Activated T-cell treated with anti-CD3 and anti-CD28 coated beads, Interleukin-2, amount 50 U/mL, for 1 hour (primary cell): ENCODE measurements at places on chromosomes 12 and 14.

- DNase-seq: no peak
Measured at GRCh38 chr12:119409043-119409442, 74.5 kb downstream of the CCDC60 start.

GRCh38 chr12:116551952-116552772, 7.0 kb upstream of the MAP1LC3B2 start:
- no peak for DNase-seq

DNA sequence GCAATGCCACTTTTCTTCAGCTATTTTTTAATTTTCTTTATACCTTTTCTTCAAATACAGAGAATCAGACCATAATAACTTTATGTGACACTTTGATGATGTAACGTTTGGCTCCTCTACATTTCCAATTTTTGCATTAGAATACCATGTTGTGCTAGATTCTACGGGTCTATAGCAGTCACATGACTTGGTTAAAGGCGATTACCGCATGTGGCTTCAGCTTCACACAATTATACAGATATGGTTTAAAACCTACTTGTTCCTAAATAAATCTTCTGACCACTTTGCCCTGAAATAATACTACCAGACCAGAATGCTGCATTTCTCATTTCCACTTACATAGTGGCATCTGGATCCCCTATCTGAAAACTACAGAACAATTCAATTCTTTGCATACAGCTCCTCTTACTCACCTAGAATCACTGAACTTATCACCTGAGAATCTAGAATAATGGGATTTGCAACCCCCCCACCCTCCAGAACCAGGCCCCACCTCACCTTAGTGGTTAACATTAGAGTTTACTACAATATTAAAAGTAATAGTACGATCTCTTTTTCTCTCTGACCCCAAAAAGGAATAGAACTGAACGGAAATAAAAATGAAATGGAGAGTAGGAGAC, 1.3 kb downstream of the MAX start:
- DNase-seq: no peak

GRCh38 chr14:53217316-53217994, 64.3 kb upstream of the DDHD1 start:
- peak; percentile 80 for DNase-seq

- DNase-seq: no peak
Measured at GRCh38 chr14:91143862-91144261, 30.0 kb downstream of the DGLUCY start.

DNA sequence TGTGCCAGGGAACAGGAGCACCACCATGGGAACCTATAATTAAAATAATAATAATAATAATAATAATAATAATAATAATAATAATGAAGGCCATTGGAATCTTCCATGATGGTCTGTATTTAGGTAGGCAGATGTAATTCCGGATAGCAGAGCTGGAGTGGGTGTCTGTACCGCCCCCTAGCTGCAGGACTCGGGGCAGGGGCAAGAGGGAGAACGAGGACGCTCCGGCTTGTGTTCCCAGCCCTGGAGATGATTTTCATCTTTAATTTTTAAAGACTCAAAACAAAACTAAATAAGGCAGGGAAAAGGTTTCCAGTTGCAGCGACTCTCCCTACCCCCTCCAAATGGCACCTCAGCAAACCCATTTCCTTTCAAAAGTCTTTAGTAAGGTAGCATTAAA, 501.1 kb downstream of the VRK1 start:
- no peak for DNase-seq

DNA sequence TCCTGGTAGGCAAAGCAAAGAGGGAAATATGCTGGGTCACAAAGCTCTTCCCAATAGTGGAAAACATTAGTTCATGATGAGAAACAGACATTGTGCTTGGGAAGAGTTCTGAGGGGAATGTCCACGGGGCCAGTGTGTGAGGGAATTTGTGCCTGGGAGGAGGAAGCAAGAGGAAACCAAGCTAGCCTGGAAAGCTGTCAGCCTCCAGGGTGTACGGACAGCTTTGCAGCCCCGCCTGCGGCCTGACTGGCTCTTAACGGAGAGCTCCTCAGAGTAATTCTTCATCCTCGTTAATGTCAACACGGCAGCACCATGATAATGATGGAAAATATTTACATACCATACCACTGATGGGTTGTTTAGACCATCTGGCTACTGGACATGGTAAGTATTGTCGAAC, 32.4 kb downstream of the PITPNM2 start:
- DNase-seq: no peak

DNA sequence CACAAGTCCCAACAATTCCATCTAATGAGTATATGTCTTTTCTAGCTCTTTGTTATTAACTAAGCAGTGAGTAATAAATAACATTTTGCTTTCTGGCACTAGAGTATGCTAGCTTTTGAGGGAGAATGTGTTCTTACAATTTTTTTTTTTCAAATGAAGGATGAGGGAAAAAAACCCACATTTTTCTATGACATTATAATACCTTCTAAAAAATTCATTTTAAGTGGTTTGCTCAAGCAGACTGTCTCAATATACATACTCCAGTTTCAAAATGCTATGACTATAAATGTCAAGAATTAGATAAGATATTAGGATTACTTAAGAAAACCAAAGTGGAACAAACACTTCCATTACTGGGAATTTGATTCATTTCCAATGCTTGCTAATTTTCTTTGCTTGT, 394.6 kb downstream of the C12orf75 start:
- DNase-seq: no peak

DNA sequence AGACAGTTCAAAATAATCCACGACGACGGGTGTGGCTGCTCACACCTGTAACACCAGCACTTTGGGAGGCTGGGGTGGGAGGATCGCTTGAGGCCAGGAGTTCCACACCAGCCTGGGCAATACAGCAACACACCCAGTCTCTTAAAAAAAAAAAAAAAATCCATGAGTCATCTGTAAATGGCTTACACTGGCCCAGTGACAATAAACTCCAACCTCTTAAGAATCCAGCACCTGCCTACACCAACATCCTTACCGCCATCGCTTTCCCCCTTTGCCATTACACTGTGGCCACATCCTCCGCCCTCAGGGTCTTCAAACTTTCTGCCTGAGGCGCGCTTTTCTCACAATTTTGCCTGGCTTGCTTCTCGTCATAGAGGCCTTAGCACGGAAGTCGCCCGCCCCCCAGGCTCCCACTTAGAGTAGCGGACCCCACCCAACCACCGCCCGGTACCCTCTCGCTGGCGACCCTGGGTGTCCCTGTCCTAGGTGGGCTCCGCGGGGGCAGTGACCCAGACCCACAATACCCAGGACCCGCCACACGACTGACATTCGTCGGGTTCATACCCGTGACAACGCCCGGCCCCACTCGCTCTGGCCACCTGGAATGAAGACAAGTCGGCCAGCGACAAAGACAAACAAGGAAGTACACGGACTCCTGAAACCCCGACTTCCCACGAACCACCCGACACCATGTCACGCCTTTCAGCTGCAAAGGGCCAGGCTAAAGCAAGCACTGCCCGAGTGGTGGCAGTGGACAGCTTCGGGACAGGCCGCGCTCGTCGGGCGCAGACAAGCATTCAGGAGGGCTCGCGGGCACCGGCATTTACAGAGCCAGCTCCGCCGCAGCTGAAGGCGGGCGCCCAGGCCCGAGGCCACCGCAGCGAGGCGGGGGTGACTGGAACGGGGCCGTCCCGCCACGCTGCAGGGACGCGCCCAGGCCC, 636 bp downstream of the GOLGA3 start:
- no peak for DNase-seq

- no peak for DNase-seq
Measured at GRCh38 chr14:67503331-67503730, 14.8 kb upstream of the TMEM229B start.

DNA sequence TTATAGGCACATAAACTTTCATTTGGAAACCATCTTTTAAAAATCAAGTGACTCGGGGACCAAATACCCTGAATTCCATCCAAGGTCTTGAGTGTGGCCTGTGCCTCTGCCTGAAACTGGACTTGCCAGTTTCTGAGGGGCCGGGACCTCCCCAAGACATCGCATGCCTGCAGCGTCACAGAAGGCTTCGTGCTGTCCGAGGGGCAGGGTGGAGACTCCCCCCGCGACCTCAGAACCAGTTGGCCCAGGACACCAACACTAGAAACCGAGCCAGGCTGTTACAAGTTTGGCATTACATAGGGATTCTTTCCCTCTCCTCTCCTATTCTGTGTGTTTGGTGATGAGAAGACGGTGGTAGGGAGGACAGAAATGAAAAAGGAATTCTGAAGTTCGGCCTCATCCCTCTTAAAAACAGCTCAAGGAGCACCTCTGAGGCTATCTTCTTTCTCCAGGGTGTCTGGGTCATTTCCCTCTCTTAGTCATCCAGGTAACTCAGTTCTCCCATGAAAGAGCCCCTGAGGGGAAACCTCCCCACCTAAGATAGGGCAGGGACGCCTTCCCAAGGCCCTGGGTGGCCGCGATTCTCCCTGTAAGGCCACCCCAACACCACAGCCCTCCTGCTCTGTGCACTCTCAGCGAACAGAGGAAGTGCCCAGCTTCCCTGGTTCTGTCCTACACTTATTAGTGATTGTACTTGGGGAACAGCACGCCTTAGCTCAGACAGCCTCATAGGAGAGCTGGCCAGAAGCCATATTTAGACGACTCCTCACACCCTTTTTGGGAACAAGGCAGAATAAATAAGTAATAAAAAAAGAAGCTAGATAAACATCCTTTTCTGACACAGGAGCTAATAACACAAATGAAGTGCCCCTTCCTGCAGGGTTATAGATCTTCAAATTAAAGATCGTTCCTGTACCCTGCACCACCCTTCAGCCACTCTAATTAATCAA, 93.8 kb downstream of the BCL11B start:
- DNase-seq: no peak

DNA sequence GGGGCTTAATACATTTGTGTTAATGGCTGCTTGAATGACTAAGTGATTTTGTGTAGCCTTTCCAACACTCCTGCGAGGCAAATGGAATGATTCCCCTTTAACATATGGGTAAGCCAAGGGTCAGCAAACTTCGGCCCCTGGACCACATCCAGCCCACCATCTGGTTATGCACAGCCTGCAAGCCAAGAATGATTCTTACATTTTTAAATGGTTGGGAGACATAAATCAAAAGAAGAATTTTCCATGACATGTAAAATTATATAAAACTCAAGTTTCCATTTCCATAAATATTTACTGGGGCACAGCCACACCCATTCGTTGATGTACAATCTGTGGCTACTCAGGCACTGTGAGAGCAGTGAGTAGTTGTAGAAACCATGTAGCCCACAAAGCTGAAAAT, 9.0 kb downstream of the SLC8B1 start:
- DNase-seq: no peak

DNA sequence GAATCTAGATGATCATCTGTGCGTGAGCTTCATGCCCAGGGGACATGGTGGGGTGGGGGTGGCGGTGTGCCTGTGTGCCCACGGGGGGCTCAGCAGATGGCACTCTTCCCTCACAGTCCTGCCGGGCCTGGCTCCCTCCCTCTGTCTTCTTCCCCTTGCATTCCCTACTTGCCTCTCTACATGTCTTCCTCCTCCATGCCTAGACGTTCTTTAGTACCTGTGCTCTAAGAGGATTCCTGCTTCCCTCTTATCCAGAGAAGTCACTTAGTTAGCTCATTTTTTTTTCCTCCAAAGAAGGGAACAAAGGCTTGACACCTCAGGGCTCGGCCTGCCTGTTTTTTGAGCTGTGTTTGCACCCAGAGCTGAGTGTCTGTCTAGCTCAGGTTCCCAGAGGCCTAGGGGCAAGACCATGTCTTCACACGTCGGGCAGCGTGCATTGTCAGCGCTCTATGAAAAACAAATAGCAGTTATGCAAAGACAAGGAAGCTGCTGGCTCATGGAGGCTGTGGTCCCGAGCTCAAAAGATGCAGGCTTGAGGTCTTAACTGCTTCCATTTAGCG, 48.8 kb downstream of the NINJ2 start:
- DNase-seq: peak; percentile 37

DNA sequence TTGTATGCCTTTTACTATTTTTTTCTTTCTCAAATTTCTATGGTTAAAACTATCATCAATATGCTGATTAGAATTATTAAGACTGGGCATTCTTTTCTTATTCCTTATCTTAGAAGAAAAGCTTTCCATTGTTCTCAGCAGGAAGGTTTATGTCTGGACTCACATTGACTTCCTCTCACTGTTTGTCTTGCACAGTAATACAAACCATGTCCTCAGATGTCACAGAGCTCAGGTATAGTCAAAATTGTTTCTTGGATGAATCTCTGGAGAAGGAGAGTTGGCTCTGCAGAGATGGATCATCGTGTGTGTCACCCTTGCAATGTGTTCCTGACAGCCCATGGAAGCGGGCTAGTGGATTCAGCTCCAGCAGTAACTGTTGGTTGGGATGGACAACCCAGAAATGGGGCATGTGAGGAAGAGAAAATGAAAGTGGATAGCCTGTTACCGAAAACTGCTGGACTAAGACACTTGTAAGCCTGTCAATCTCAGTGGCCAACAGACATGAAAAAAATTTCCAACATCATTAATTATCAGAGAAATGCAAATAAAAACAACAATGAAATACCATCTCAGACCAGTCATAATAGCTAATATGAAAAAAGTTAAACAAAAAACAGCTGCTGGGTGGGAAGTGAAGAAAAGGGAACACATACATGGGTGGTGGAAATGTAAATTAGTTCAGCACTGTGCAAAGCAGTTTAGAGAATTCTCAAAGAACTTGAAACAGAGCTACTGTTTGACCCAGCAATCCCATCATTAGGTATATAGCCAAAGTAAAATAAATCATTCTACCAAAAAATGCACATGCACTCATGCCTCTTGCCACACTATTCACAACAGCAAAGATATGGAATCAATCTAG, 967.8 kb downstream of the TMEM121 start:
- no peak for DNase-seq

DNA sequence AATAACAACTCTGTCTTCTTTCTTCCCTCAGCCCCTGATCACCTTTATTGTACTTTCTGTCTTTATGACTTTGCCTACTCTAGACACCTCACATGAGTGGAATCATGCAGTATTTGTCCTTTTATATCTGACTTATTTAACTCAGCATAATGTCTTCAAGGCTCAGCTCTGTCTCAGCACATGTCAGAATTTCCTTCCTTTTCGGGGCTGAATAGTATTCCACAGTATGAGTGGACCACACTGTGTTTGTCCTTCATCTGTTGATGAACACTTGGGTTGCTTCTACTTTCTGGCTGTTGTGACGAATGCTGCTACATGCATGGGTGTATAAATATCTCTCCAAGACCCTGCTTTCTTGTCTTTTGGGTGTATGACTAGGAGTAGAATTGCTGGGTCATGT, 117.6 kb downstream of the KIF26A start:
- no peak for DNase-seq
